ENCODE measurements at places on chromosomes 13 and 19. TPM values are rescaled to one million over a fixed set of nuclear protein-coding genes. Genes with fewer than 3 reads are reported as not detected.

Gene CYP4F8
- total RNA-seq = not detected

Gene ZNF578
- 3.4 TPM for total RNA-seq

Gene KIR2DL1
- total RNA-seq = not detected

Gene PTPRS
- total RNA-seq = 156 TPM

Gene RNF17
- total RNA-seq = not detected

Gene SELENOV
- total RNA-seq = not detected

Gene LRFN3
- total RNA-seq = 11.6 TPM

Gene LPAR6
- total RNA-seq = 1.3 TPM

Gene MCEMP1
- total RNA-seq = not detected

Gene TLE6
- total RNA-seq = not detected

Gene FBXO27
- total RNA-seq = 1.2 TPM

Gene CD70
- total RNA-seq = not detected

Gene NCR1
- total RNA-seq = not detected

Gene FLT1
- 0.11 TPM for total RNA-seq

Gene ZNF112
- 4.3 TPM for total RNA-seq

Gene MIER2
- 16.5 TPM for total RNA-seq

Gene NLRP4
- not detected for total RNA-seq

Gene NR1H2
- 65.6 TPM for total RNA-seq

Gene CEACAM19
- 3.4 TPM for total RNA-seq

Gene PEG3
- total RNA-seq = 16.5 TPM

Gene GARIN5A
- 1.2 TPM for total RNA-seq

Gene CEACAM20
- not detected for total RNA-seq

Gene ABHD8
- total RNA-seq = 10.2 TPM

Gene CFAP97D2
- not detected for total RNA-seq

Gene SOX1
- total RNA-seq = not detected

Gene ANKLE1
- 0.39 TPM for total RNA-seq

Gene BCKDHA
- total RNA-seq = 41.2 TPM

Gene BCL2L12
- total RNA-seq = 16.1 TPM

Gene STOML3
- not detected for total RNA-seq

Gene ZNF177
- 1.2 TPM for total RNA-seq

Gene ZNF71
- total RNA-seq = 9.2 TPM

Gene PGLYRP2
- not detected for total RNA-seq

Gene ZFP36
- total RNA-seq = 16.2 TPM

Gene CASP14
- not detected for total RNA-seq

Gene MRPL34
- total RNA-seq = 50.3 TPM

Gene CEACAM4
- total RNA-seq = not detected

Gene CYP2A6
- not detected for total RNA-seq

Gene HCN2
- 0.33 TPM for total RNA-seq

Gene NLRP12
- total RNA-seq = under 0.01 TPM

Gene CEACAM5
- not detected for total RNA-seq

Gene CBY2
- total RNA-seq = not detected

Gene B3GNT8
- 6.3 TPM for total RNA-seq

Gene FPR1
- total RNA-seq = 0.11 TPM

Gene KLK4
- total RNA-seq = not detected

Gene SYCN
- not detected for total RNA-seq
